ENCODE measurements at places on chromosomes 2 and 18.

DNA sequence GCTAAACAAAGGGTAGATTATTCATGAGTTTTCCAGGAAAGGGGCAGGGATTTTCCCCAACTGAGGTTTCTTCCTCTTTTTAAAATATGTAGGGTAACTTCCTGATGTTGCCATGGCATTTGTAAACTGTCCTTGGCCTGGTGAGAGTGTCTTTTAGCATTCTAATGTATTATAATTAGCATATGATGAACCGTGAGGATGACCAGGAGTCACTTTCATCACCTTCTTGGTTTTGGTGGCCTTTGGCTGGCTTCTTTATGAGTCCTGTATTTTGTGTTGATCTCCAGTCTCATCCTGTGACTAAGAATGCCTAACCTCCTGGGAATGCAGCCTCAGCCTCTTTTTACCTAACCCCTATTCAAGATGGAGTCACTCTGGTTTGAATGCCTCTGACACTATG lies 391.0 kb upstream of the LINC00305 start:
- no peak for DNase-seq

DNA sequence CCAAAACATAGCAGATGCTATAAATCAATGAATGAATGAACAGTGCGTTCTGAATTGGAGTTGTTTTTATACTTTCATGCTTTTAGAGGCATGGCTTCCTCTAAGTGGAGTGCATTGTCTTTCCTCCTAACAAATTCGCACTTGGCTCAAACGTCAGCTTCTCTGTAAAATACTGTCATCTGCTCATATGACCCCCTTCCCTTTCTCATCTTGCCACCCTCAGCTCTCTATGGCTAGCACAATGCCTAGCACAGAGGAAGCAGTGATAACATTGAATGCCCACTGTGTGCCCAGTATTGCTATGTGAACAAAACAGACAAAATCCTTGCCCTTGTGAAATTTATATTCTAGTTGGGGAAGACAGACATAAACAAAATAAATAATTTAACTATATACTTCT lies 258.8 kb downstream of the MREG start:
- DNase-seq, result no peak

DNA sequence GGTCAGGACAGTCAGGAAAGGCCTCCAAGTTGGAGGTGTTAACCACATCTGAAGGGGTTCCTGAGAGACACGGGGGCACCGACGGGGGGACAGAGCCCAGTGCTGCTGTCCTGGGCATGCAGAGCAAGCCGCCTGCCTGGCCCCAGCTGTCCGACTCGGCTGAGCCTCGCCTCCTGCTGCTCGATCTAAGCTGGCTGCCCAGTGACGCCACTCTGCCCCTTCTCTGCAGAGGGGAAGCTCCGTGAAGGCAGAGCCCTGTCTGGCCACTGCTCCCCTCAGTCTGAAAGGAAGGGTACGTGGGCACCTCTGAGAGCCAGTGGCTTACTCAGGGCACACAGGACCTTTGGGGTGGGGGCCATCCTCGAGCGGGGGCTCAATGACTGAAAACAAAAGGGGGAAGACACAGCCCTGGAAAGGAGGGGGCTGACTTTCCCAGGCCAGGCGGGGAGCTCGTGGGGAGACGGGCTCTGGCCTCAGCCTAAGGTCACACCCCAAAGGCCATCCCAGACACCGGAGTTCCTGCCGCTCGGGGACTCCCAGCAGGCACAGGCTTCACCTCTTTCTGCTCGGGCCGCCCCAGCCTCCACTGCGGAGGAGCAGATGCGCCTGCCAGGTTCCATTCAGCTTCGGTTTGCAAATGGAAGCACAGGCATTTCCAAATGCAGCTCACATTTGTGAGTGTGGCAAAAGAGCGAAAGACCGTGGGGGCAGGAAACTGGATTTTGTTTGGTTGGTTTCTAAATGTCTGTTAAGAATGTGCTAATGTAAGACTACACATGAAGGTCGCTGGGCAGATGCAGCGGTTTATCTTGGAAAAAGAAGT lies 136.9 kb downstream of the HDAC4 start:
- DNase-seq, result no peak

- DNase-seq, result no peak
Observed at GRCh38 chr2:239726091-239726591, 299.0 kb downstream of the NDUFA10 start.

- DNase-seq, result no peak
Observed at GRCh38 chr2:113078350-113078839, 10.6 kb downstream of the IL1F10 start.

DNA sequence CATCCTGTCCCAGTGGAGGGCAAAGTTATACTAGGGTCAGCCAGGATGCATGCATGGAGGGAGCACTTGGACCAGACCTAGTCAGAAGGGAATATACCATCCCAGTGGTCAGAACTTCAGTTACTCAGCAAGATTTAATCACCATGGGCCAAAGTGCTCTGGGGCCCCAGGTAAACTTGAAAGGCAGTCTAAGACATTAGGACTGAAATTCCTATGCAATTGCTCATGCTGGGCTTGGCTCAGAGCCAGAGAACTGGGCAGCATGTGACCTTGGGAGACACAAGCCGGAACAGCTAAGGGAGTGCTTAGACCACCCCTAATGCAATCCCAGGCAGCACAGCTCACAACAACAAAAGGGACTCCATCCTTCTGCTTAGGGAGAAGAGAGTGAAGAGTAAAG lies 401.3 kb downstream of the KCNJ3 start:
- DNase-seq, result no peak

DNA sequence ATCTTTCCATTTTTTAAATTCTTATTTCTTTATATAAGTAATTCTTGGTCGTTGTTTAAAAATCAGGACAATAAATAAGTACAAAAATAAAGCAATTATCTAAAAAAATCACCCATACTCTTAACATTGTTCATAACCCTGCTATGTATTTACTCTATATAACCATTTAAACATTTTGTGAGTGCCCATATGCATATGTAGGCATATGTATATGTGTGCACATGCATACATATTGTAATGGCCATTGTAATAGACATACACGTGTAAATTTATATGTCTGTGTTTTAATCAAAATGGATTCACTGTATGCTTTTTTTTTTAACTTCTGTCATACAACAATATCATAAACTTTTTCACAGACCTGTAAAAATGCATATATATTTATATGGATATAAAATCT lies 25.6 kb downstream of the DNAJC10 start:
- no peak for DNase-seq

GRCh38 chr2:109523121-109523520 lies 90.6 kb downstream of the SEPTIN10 start:
- no peak for DNase-seq

- no peak for DNase-seq
Observed at GRCh38 chr18:57223144-57223870, 76.4 kb downstream of the BOD1L2 start.

GRCh38 chr2:63853527-63854310 lies 12.0 kb downstream of the UGP2 start:
- no peak for DNase-seq

DNA sequence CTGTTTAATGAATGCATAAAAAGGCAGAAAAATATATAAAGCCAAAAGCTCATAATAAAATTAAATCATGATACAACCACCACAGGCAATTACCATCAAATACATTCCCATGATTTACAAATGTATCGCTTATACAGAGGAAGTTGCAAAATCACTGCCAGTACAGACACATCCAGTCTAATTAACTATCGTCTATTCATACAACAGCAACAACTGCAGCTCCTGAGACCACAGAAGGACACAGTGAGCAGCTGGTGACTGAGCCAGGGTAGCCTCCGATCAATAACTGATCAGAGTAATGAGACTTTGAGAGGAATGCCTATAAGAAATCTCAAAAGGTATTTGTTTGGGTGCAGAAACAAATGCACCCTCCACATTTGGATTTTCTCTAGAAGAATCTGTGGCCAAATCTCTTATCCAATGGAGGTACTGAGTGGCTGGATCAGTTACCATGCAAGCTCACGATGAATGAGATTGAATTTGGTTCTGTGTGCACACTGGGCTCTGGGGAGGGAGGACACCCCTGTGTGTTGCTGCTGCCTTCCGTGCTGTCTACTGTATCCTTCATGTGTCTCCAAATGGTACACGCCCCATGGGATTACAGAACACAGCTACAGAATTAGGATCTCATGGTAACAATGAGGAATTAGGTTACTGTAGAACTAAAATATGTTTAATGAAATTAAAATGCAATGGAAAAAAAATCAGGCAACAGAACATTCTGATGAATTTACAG lies 119.6 kb downstream of the MBP start:
- no peak for DNase-seq

DNA sequence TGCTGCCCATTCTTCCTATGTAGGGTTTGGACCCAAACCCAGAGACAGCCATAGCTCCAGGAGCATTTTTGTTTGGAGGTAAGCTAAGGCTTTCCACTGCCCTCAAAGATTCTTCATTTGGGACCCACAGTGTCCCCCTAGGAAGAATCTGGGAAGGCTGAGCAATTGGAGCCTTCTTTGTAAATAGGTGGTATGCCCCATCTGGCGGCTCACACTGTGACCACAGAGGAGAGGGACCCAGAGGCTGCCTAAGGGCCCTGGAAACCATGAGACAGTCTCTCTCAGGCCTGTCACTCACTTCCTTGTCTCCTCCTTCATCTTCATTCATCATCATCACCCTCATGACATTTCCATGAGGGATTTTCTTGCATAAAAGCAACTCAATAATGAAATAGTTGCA lies 215.4 kb upstream of the OSR1 start:
- DNase-seq, result no peak

- DNase-seq, result no peak
Observed at GRCh38 chr2:69538872-69539548, 101.8 kb upstream of the NFU1 start.

DNA sequence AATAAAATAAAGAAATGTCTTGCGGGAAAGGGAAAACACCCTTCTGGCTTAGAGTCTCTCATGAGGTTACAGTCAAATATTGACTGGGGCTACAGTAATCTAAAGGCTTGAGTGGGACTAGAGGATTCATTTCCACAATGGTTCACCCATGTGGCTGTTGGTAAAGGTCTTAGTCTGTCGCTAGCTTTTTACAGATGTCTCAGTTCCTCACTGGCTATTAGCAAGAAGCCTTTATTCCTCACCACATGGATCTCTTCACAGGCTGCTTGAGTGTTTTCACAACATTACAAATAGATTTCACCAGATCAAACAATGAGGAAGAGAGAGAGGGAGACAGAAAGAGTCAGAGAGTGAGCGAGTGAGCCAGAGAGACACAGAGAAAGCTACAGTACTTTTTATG lies 8.3 kb upstream of the ZC3H15 start:
- DNase-seq, result no peak

DNA sequence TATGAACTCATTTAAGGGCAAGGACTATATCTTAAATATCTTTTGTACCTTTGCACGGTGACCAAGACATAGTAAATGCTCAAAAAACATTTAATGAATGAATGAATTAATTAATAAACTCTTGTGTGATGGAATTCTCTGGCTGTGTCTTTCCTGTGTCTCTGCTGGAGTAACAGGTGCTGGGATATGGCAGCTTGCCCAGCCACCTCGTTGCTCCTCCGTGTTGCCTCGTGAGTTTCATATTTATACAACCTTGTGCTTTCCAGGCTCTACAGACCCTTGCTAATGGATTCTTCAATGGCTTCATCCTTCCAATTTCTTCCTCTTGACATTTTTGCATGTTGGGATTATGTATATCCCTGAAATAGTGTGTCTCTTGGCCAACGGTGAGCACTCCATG lies 30.4 kb downstream of the CTAGE1 start:
- no peak for DNase-seq

DNA sequence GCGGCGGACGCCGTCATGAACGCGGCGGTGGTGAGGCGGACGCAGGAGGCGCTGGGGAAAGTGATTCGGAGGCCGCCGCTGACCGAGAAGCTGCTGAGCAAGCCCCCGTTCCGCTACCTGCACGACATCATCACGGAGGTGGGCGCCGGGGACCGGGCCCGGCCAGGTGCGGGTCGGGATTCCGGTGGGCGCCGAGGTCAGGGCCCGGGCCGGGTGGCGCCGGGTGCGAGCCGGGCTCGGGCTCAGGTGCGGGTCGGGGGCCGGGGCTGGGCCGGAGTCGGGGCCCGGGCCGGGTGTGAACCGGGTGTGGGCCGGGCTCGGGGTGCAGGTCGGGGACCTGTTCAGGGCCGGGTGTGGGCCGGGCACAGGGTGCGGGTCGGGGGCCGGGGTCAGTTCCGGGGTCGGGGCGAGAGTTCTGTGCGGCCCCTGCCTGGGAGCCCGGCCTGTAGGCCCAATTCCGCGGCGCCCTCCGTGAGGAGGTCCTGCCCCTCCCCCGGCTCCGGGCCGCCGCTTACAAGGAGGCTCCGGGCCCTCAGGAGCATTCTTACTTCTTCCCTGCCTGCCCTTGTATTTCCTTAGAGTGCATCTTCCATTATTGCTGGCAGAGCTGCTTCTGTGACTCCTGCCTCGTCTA lies 447 bp downstream of the TRAF3IP1 start:
- no peak for DNase-seq

- DNase-seq, result no peak
Observed at GRCh38 chr2:224517963-224518362, 67.2 kb downstream of the CUL3 start.

DNA sequence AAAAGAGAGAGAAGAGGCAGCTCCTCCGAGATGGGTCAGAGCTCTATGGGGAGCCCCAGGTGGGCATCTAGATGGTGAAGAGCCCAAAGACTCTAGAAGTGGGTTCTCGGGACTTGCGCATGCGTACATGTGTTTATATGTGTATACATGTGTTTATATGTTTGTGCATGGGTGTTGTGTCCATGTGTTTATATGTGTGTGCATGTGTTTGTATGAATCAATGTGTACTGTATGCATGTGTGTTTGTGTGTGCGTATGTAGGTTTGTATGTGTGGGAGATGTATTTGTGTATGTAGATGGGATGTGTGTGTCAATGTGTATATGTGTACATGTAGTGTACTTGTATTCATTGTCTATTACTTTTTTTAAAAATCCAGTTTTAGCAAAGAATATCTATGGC lies 25.6 kb downstream of the DNPEP start:
- no peak for DNase-seq

GRCh38 chr2:63990072-63990471 lies 29.2 kb downstream of the VPS54 start:
- DNase-seq, result no peak

- DNase-seq, result no peak
Observed at GRCh38 chr2:227717687-227718567, at the start of gene SLC19A3. SLC19A3 (minus strand) TSS chr2:227718028; CDS start chr2:227702318, 15,710 bp downstream.

- DNase-seq, result no peak
Observed at GRCh38 chr2:230921806-230922595, 3.0 kb downstream of the GPR55 start.

DNA sequence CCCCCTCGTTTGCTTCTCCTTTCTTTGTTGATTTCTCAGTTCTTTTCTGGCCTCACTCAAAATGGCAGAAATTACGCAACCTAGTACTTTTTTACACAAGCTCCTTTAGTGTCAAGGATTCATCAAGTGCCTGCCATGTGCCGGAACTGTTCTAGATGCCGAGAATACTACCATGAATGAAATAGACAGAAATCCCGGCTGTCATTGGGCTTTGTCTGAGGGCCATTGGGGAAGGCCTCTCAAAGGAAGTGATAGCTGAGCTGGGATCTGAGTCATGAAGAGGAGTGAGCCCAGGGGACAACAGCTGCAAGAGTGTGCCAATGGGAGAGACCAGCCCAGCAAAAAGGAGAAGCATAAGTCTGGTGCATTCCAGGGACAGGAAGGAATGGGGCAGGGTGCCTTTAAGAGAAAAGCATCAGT lies 34.3 kb upstream of the PPP1CB start:
- no peak for DNase-seq

GRCh38 chr2:179646173-179646769 lies 215.1 kb downstream of the ZNF385B start:
- no peak for DNase-seq

GRCh38 chr2:2916621-2917020 lies 461.0 kb downstream of the EIPR1 start:
- DNase-seq, result no peak

- no peak for DNase-seq
Observed at GRCh38 chr2:158378926-158379325, 77.6 kb downstream of the CCDC148 start.

Data from NCI-H1436 treated with DMSO at 0.1 percent for 48 hours (cell line).